ENCODE measurements at places on chromosomes 11 and 22.

DNA sequence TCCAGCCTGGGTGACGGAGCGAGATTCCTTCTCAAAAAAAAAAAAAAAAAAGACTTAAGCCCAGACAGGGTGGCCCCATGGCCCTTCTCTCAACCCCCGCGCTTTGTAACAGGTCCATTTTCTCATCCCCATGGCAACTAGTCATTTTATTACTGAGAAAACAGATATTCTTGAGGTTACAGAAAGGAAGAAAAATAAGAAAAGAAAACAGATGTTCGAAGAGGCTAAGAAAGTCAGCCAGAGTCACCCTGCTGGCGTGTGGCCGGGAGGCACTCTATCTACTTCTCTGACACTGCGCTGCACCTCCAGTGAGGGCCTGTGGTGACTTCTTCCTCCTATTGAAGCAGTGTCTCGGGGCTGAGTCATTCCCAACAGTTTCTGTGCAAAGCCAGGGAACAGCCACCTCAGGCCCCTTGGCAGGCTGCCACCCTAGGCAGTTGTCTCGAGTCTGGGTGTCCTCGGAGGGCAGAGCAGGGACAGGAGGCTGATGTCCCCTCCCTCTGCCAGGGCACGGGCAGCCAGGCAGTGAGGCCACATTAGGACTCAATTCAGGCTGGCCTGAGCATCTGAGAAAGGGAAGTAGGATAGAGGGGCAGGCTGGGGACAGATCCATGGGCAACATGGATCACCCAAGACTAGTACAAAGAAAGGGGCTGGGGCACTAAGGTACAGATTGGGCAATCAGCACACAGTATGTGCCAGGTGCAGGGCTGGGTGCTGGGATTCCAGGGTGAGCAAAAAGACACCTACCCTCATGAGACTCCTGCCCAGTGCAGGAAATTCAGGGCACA lies 16.4 kb upstream of the SYVN1 start:
- no peak for DNase-seq

DNA sequence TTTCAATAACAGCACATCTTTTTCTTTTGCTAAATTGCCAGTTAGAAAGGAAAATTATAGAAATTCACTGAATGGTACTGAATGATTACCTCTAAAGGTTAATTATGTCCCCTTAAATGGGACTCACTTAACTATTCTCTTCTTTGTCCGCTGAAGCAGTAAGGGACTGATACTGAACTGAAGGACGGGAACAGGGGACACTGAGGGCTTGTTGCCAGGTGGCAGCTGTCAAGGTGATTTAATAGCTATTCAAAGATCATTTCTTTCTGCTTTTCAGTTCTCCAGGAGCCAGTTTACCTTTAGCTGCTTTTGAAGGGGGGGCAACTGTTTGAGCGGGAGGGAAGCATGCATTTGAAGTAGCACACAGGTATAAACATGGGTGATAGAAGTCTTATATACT lies 325.4 kb upstream of the CCDC90B start:
- no peak for DNase-seq

DNA sequence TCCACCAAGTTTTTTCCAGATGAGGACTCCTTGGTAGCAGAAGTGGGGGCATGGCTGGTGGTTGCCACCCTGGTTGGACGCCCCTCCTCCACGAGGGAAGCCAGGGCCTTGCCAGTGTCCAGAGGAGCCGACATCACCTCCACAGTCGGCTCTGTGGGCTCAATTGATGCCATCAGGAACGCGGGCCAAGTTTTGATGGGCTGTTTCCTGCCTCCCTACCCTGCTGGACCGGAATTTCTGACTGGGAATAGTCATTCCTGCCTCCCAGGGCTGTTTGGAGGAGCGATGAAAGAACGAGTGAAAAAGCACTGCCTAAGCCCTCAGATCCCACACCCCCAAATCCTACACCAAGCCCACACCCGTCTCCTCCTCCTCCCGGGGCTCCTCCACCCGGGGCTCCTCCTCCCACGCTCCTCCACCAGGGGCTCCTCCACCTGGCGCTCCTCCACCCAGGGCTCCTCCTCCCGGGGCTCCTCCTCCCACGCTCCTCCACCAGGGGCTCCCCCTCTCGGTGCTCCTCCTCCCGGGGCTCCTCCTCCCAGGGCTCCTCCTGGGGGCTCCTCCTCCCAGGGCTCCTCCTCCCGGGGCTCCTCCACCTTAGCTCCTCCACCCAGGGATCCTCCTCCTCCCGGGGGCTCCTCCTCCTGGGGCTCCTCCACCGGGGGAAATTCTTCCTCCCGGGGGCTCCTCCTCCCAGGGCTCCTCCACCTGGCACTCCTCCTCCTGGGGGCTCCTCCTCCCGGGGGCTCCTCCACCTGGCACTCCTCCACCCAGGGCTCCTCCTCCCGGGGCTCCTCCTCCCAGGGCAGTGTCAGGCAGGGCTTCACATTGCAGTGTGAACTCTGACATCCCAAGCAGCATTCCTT lies 10.0 kb upstream of the PRR5 start:
- no peak for DNase-seq

DNA sequence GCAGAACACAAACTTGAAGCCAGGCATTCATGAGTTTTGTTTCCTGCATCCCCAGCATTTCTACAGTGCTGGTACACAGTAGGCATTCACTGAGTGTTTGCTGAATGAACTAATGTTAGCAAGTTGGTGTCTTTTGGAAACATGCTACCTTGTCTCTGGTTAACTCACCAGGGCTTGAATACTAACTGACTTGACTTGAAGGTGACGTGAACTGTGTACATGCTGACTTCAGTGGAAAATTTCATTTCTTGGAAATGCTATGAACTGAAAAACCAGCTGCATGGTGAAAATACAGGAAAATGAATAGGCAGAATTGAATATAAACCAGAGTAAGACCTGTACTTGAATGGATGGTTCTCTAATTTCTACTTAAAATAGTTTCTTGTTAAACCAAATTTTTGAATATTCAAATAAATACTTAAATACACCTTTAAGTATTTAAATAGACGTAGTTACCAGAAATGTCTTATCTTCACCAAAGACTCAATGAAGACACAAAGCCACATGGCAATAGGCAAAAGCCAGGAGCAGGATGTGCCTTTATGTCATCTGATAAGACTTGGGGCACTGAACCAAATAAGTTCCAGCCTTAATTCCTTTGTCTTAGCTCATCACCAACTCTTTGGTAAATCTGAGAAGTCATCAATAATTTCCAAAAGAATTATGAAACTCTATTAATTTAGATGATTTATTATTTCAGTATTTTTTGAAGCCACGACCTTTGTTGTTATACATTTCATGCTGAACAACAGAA lies 39.7 kb upstream of the POU2AF2 start:
- DNase-seq: no peak

DNA sequence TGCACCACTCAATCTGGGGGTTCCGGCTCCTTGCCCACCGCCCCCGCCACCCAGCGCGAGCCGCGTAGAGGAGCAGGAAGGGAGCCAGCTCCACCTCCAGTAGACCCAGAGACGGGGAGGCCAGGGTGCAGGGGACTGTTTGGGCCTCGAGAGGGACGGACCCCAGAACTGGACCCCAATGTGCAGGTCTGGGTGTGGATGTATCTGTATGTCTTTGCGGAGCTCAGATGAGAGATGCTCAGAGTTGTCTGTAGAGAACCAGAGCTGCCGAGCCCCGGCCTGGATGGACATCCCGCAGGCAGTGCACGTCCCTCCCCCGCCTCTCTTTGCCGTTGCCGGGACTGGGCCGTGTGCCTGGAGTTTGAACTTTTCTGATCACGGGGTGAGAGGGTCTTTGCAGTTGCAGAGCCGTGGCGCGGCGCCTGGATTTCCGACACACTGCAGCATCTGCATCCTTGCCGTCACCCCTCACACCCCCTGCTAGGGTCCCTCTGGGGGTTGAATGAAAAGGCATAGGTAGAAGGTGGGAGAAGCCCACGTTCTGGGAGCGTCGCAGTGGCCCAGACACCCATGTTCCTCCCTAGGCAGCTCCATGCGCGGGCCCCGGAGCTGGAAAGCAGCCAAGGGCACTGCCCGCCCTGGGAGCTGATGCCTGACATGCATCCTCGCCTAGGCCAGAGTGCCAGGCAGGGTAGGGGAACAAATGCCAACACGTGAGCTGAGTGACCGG lies 105.2 kb downstream of the KCNQ1 start:
- DNase-seq: no peak

DNA sequence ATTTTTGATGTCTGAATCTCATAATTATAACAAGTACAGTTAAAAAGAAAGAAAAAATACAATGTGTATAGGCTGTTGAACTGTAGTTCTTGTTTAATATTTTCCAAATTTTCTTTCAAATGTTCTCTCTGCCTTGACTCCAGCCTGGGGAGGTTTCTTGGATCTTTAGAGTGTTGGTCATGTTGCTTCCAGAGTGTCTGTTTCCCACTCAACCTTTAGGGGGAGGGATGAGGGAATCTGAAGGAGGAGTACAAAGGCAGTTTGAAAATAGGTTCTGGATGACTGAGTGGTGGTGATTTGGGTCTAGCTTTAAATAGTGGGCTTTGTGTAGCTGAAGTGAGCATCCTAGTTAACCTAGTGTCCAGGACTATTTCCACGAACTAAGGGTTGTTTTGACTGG lies 2.0 kb downstream of the CTNND1 start:
- no peak for DNase-seq

DNA sequence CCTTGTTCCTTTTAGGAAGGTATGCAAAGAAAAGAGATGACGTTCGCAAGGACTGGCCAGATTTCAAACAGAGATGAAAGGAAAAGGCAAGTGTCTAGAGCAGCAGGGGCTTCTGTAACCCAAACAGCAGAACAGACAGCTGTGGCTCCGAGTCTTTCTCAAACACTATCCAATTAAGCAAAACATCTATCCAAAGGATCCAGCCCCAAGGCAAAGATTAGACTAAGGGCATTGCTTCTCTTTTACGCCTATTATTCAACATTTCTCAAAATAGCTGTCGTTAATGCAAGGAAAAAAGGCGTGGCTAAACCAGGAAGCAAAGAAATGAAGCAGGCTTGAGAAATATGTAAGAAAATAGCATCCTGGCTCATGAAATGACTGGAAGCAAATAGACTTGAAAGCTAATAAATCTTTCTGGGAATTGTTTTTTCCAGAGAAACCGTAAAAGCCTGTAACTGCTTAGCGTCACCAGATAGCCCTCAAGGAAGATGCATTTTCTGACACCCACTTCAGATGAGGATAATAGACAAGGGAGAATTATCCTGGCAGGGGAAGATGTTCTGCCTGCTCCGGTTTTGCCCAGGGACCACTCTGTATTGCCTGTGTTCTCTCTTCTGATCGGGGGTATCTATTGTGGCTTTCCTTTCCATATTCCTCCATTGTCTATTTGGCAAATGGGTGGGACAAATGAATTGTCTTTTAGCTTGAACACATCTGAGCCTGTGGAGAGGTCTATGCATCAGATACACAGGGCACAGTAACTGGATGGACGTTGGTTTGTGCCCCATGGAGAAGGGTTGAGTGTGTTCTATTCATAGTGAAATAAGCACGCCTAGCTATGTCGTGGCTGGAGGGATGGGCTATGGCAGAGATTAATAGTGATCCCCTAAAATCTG lies 20.2 kb downstream of the C11orf96 start:
- no peak for DNase-seq

GRCh38 chr11:59728913-59729312 lies 15.3 kb upstream of the OR10V1 start:
- DNase-seq: no peak

- no peak for DNase-seq
These were observed 17.8 kb downstream of the ZFP91 start for GRCh38 chr11:58596621-58597020.

DNA sequence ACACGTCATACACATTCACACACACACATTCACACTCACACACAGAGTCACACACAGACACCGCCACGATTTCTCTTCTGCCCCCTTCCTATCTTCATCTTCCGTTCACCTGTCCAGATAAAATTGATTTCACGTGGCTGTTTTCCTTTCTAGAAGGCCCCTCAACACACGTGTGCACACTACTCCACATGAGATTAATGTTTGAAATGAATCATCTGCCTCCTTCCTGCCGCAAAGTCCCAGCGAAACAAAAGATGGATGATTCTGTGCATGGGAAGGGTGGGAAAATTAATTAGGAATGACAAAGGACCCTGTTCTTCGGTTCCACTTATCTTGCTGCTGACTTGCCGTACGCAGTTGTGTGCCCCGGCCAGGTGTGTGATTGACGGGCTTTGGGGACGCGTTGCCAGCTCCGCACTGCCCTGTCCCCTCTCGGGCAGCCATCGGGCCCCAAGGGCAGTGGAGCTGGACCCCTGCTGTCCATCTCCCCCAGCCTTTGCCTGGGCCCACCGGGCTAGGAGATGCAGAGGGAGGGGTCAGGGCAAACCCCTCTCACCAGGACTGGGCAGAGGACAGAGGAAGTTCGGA lies 73.8 kb downstream of the MPPED1 start:
- no peak for DNase-seq

- DNase-seq: no peak
These were observed 172.6 kb upstream of the LUZP2 start for GRCh38 chr11:24324211-24324610.

- no peak for DNase-seq
These were observed 219.9 kb downstream of the HIPK3 start for GRCh38 chr11:33476945-33477606.

DNA sequence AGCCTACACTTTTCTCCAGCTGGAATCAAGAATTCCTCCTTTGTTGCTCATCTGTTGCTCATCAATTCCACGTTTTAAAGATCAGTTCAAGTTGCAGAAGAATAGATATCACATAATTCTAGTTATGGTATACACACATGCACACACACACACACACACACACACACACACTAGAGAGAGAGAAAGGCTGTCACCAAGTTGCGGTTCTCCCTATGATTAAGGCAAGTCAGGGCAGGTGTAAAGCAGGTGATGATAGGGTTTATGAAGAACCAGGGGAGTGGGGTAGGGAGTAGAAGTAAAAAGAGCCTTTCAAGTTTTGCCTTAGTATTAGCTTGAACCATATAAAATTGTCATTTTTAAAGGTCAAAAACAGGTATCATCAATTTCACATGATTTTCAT lies 31.7 kb upstream of the TMPRSS4 start:
- DNase-seq: no peak

GRCh38 chr11:73493956-73494598 lies 103.8 kb downstream of the FAM168A start:
- no peak for DNase-seq

DNA sequence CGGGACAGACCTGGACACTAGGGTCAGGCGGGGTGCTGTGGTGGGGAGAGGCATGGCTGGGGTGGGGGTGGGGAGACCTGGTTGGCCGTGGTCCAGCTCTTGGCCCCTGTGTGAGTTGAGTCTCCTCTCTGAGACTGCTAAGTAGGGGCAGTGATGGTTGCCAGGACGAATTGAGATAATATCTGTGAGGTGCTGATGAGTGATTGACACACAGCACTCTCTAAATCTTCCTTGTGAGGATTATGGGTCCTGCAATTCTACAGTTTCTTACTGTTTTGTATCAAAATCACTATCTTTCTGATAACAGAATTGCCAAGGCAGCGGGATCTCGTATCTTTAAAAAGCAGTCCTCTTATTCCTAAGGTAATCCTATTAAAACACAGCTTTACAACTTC lies 3.9 kb downstream of the FADD start:
- DNase-seq: no peak
